ENCODE measurements at places on chromosomes 3 and 15. TPM values are rescaled to one million over a fixed set of nuclear protein-coding genes. Genes with fewer than 3 reads are reported as not detected.

DNA sequence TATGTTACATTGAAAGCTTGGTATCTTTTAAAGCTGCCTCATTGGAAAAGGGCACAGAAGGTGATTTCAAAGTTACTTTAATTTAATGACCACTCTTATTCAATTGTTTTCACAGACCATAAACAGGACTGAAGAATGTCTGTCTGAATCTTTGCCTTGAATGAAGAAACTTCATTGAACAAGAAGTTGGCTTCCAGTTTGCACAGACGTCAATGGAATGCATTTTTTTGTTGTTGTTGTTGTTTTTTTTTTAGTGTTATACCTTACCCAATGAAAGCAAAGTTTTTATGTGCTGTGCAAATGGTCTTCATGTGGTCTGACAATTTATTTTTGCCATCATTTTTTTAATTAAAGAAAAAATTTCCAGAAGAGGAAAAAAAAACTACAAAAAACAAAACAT lies 602.7 kb upstream of the TGFBR2 start:
- DNase-seq = no peak

AP3B2 gene
- not detected for total RNA-seq

DNA sequence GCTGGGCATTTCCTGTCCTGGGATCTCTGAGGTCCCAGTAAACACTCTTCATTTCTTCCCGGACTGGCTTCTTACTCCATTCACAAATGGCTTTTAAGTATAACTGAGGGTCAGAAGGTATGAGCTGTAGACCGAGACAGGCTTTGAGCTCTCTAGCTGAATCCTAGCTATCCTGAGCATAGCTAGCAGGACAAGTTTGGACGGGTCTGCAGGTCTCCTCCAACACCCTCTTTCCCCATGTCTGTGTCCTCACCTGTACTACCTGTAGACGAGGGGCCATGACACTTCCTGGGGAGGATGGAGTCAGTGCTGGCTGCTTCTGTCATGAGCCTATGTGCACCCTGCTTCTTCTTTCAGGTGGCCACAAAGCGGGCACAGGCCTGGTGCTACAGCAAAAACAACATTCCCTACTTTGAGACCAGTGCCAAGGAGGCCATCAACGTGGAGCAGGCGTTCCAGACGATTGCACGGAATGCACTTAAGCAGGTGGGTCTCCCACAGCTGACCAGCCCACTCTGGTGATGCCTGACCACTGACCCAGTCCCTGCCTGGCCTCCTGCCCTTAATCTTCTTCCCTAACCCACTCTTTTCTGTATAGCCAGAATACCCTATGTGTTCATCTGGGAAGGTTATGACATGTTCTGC lies 72.1 kb upstream of the ACAD9 start:
- DNase-seq = no peak

DNA sequence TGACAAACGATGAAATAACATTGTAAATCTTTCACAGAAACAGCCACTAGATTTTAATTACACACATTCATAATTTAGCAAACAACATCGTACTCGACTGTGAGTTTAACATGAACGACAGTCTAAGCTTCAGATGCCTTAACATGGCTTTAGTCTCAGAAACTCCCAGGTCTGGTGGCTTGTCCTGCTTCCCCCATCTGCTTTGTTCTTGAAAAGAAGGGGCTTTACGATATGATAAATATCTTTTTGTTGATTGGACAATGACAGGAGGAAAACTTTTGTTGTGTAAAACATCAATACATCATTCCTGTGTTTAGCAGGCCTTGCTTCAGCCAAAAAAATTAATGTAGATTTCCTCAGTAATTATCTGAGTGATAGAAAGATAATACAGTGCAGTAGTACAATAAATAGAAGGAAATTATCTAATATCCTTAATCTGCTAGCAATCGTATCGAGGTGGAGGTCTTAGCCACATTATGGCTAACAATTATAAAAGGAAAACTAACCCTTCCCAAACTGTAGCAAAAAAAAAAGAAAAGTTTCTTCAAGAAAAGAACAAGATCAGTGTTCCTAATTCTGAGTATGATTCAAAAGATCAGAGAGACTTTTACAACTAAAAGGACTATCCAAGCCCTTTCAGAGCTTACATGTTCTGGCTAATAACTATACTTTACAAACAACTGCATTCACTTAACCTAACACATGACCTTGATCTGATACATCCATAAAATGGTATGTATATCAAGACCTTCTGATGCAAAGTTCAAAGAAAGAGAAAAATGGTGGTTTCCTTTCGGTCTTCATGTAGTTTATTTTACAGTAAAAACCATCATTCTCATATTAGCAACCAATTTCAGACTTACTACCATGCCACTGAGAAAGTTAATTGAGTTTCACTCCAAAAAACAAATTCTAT lies 535.7 kb downstream of the FOXP1 start:
- no peak for DNase-seq

ESYT3 gene
- 0.09 TPM for total RNA-seq

PCSK6 gene
- total RNA-seq = 0.83 TPM

DNA sequence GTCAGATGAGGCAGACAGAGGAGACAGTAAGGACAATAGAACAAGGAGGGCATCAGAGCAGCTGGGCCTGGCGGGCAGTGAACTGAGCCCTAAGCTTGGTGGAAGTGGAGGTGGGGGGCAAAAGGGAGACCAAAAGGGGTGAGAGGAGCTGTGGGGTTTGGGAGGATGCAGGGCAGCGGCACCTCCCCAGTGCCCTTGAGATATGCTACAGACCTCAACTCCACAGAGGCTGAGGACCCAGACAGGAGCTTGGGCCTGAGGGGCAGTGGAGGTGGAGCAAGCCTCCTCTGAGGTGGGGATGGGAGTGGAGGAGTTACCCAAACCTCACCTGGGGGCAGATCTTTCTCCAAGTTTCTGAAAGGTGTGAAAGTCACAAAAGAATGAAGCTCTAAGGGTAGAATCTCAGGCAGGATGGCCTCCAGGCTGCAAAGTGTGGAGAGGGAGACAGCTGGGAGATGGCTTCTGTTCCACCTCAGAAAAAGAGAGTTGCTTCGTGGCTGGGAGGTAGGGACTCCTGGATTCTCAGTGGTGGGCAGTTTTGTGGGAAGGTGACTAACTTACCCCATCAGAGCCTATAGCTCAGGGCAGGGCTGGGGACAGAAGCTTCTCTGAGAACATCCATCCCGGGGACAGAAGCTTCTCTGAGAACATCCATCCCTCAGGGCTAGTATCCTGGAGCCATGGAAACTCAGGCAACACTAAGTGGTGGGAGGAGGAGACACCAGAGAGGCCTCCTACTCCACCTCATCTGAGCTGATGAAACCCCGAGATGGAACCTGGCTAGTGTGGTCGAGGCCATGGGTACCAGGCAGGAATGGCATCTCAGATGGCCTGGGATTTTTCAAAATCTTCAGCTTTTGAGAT lies 2.3 kb upstream of the CLK3 start:
- no peak for DNase-seq

GRCh38 chr15:35444557-35445204 lies 101.3 kb downstream of the DPH6 start:
- DNase-seq = no peak

PDZRN3 gene
- not detected for total RNA-seq

GRCh38 chr3:31862666-31863279 lies 118.3 kb downstream of the OSBPL10 start:
- no peak for DNase-seq

DNA sequence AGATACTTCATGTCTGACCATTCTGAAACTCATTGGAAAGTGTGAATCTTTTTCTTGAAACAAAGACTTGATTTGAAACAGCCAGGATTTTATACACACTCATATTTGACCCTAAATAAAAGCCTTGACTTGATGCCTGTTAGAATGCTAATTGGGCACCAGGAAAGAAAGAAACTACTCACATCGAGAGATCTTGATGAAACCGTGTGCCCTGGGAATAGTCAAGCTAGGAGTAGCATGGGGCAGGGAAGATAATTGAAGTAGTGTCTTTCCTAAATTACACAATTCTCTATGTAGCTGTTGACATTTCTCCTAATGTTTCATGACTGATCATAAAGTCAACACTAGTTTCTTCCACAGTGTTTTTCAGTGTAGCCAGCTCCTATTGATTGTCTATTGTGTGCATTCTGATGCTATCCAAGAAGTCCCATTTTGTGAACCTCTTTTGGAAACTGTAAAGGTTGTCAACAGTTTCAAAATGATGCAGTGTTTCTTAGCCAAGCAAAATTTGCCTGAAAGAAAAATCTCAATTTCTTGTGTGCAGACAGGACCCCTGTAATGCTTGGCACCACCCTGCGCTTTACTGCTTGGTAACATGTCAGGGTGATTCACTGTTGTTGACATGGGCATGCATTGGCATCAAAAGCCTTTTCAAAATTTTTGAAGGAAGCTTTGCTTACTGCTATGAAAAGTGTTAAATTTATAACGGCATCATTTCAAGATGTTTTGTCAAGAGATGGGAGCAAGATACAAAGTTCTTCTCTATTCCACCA lies 52.5 kb upstream of the OTOL1 start:
- no peak for DNase-seq

GRCh38 chr3:159907828-159908227 lies 80.8 kb upstream of the IL12A start:
- no peak for DNase-seq

DNA sequence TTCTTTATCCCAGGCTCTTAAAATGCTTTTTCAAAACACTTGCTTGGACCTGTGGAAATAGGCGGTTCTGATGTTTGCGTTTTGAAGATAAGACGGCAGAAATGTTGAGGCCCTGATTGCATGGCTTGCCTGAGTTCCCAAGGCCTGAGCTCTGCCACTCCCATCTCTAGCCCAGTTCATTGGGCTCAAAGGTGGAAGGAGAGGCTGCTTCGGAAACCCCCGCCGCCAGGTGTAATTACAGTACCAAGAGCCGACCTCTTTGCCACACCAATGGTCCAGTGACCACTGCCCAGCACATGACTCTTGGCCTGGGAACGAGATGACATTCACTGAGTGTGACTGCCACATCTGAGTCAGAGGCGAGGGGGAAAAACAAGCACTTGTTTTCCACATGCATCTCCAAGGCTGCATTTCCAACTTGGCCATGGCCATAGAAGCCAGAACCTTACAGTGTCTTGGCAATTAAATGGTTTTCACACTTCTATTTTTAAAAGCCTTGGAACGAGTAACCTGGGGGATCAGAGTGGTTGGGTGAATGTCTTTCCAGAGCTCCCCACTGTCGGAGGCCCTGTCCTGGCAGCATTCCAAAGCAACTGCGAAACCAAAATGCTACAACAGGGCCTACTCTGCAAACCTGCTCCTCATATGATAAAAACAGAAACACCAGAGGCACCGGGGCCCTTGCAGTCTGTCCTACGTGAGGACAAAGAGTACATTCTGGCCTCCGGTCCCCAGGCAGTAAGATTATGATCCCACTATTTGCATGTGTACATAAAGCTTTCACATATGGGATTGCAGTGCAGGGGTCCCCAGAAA lies 63.8 kb upstream of the CGNL1 start:
- DNase-seq = no peak

DNA sequence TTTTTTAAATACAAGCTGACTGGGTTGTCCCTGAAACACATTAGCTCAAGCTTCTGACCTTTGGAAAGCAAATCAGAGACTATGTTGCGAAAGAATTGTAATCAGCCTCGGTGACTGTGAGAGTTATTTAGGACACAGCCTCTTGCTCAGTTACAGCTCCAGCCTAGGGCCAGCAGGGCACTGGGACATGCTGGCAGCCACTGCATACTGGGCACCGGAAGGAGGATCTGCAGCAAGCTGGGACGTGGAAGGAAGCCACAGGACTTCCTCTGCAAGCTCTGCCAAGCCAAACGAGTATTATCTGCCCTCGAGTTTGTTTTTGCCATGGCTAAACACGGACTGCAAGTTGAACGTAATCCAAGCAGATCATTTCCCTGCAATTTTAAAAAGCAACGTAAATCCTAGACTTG lies 24.4 kb upstream of the COPG1 start:
- DNase-seq = no peak

TCTA gene
- total RNA-seq = 18.9 TPM

- no peak for DNase-seq
Observed at GRCh38 chr3:11578169-11578568, 65.5 kb downstream of the VGLL4 start.

GRCh38 chr3:179308001-179308400 lies 14.8 kb upstream of the ZNF639 start:
- no peak for DNase-seq

GOLGA6A gene
- not detected for total RNA-seq

- DNase-seq = no peak
Observed at GRCh38 chr3:48086705-48087104, 70.5 kb upstream of the MAP4 start.

TMC3 gene
- not detected for total RNA-seq

- no peak for DNase-seq
Observed at GRCh38 chr3:186143250-186143649, 34.4 kb upstream of the ETV5 start.

DNA sequence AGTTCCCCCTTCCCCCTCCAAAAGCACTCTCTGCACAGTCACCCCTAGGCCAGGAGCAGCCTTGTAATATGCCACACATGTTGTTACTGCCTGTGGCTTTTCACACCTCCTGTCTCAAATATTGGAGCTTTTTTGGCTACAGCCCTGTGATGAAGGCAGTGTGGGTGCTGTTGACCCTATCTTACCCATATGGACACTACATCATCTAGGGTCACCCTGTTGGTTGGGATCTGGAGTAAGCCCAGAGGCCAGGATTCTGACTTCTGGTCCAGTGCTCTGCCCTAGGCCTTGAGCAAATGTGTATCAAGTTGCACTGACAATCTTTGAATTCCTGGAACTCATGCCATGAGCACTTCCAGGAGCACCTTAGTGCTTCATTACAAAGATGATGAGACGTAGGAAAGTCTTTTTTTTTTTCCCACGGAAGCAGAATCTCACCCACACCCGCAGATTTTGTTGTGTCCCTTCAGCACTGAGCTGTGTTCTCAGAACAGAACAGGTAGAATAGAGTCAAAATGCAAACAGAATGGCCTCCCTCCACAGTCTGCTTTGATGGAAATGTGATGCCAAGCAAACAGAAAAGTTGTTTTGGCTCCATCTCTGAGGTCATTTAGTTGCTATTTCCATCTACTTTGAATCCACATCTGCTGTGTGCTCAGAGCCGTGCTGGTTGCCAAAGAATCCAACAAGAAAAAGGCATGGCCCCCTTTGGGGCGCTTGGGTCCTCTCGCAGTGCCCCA lies 49.6 kb downstream of the SMAD3 start:
- no peak for DNase-seq

GABPB1 gene
- total RNA-seq = 69.5 TPM

- DNase-seq = no peak
Observed at GRCh38 chr3:122310361-122310760, 14.7 kb upstream of the CSTA start.

MRPL3 gene
- 149 TPM for total RNA-seq

DNA sequence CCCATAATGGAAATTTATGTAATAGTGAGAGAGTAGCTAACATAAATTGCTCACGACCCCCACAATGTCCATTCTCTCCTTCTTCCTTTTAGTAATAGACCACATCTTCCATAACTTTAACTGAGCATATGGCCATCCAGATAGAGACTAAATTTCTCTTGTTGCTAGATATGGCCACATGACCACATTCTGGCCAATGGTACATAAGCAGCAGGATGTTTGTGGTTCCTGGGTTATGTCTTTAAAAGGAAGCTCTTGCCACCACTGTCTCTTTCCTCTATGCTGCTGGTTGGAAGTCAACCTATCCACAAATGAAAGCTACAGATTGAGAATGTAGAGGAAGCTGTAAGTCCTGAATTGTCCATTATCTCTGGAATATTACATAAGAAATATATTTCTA lies 59.7 kb upstream of the NPHP3 start:
- no peak for DNase-seq

GRCh38 chr3:99562138-99562537 lies 76.3 kb upstream of the COL8A1 start:
- no peak for DNase-seq

CHRNA5 gene
- 7.7 TPM for total RNA-seq

Measured in activated T-helper 2 cell treated with anti-CD3 and anti-CD28 coated beads, Interferon-gamma antibody, Interleukin-2, Interleukin-4, amounts not matched to agents 10 μg/mL and 5 μg/mL and 100 μg/mL, durations not matched to agents 14 hours and 24 hours and 36 hours (primary cell).